Hematopoietic multipotent progenitor cell treated with erythropoietin and hydrocortisone succinate and interleukin-3 and kit ligand, for 4 days (in vitro differentiated cells): ENCODE measurements at places on chromosomes 5 and 9.
A peak's percentile ranks its signal among the peaks of the same experiment; 100 is the strongest.

- no peak for DNase-seq
Observed at GRCh38 chr9:87732756-87733155, 6.8 kb downstream of the CTSL start.

DNA sequence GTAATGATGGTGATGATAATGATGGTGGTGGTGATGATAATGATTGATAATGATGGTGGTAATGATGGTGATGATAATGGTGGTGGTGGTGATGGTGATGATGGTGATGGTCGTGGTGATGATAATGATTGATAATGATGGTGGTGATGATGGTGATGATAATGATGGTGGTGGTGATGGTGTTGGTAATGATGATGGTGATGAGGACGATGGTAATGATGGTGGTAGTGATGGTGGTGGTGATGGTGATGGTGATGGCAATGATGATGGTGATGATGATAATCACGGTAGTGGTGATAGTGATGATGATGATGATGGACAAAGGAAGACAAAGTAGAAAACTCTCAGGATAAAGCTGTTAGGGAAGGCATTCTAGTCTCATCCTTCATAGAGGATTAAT is 310.5 kb downstream of the MSX2 start:
- no peak for DNase-seq

GRCh38 chr5:157820593-157821252 is 38.2 kb downstream of the CLINT1 start:
- peak; percentile 87 for DNase-seq

DNA sequence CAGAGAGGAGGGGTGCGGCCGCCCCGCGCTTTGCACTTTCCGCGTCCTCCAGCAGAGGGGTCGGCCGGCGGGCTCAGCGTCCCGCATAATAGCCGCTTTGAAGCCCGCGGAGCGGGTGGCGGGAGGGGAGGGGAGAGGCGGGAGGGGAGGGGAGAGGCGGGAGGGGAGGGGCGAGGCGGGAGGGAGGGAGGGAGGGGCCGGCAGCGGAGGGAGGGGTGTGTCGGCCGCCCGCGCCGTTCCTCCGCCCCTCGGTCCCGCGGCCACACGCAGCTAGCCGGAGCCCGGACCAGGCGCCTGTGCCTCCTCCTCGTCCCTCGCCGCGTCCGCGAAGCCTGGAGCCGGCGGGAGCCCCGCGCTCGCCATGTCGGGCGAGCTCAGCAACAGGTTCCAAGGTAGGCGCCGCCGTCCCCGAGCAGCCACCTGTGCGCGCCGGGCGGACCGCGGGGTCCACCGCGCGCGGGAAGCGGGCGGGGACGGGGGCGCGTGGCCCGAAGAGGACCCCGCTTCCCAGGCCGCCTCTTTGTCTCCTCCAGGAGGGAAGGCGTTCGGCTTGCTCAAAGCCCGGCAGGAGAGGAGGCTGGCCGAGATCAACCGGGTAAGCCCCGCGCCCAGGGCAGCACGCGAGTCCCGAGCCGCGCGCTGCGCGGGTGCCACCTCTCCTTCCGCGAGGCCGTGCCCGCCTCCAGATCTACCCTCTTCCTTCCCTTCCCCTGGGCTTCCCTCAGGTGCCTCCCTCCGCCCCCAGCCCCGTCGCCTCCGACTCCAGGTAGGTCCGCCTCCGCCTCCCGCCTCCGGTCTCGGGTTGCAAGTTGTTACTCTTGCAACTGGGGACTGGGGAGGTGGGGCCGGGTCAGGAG is at the start of gene AIF1L:
Gene AIF1L, plus strand, starts transcription at position 263 of the 857 bp plus-strand sequence. Its CDS starts 99 bp downstream, at position 362.
- DNase-seq, result peak; percentile 27

DNA sequence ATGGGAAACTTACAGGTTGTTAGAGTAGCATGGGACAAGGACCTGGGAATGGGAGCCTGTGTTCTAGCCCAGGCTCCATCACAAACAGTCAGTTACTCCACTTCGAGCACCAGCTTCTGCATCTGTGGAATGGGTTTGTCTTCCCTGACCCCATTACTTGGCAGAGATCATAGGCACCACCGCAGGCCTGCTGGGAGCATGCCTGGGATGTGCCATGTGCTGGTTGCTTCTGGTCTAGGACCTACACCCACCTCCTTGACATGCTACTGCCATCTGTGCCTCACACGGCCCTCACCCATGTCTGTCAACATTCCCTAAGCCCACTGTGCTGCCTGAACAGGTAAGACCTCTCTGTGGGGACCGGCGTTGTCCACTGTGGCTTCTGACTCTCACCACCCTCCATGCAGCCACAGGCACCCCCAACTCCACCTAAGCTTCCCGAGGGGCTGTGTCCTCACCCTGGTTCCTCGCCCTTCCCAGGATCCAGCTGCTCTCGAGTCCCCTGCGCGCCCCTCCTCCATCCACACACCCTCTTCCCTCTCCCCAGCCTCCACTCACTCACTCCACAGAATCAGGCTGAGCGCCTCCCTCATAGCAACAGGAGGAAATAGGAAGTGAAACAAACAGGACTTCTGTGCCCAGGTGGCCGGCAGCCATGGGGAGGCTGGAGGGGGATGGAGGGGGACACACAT is 85.9 kb upstream of the FAM120A start:
- DNase-seq, result no peak

- no peak for DNase-seq
Observed at GRCh38 chr5:59003124-59003523, 420.2 kb downstream of the RAB3C start.

- peak; percentile 25 for DNase-seq
Observed at GRCh38 chr9:132242621-132243155, 80.8 kb downstream of the NTNG2 start.

GRCh38 chr5:119275601-119276173 is 80.1 kb upstream of the TNFAIP8 start:
- peak; percentile 56 for DNase-seq

DNA sequence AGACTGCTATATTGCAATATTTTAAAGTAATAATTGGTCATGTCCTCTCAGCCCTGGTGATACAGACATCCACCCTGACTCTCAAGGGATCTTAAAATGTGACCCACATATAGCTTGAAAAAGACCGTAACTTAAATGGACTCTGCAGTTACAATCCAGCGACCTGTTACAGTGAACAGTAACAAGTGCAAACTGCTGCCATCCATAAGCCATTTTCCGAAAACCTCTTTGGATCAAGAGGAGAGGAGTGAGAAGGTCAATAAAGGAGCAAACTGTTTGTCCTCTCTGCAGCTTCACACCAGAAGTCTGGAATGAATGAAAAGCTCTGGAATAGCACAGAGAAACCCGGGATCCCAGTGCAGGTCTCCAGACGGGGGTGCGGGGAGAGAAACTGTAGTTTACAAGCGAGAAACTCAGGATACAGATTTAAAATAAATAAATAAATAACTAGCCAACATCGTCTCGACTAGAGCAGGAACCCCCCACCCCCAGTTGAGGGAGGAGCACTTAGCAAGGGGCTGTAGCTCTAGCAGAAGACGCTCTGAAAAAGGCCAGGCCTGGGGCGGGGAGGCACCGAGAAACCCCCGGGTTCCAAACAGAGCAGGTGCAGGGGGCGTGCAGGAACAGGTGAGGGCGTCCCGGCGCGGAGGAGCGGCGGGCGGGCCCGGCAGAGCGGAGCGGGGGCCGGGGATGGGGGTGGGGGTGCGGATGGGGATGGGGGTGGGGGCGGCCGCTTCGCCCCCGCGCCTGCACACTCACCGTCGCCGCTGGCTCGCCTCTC is 572 bp downstream of the ZDHHC21 start:
- peak; percentile 48 for DNase-seq

DNA sequence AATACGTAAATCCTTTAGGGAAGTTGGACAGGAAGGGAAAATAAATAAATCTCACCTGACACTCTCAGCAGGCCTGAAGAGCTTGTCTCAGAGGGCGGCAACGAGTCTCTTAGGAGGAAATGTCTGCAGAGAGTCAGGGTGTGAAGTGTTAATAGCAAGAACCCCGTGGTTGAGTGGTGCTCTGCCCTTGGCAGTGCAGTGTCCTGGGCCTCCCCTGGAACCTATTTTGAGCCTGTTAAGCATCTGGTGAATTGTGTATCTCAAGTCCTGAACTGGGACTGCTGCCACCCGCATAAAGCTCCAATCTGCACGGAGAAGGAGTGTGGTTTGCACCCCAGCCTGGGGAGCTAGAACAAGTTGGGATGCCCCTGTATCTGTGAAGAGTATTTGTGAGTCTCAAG is 211.8 kb downstream of the GOLPH3 start:
- no peak for DNase-seq

GRCh38 chr5:4881366-4882002 is 258.6 kb upstream of the ADAMTS16 start:
- DNase-seq, result no peak

DNA sequence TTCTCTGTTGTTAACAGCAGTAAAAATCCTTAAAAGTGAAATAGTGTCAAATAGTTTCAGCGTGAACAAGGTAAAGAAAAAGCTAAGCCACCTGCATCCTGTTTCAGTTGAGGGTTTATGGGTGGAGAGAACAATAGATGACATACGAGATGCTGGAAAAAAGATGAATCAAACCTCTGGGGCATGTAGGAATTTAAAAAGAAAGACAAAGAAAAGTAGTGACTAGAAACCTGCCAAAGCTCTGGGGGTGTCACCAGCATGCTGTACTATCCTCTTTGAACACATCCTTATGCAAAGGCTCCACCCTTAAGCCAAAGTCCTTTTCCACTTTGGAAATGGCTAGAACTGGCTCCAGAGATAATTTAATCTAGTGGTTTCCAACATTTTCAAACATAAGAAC is 22.2 kb downstream of the SCAI start:
- DNase-seq, result peak; percentile 34

- no peak for DNase-seq
Observed at GRCh38 chr5:34740389-34740806, 84.3 kb downstream of the RAI14 start.

DNA sequence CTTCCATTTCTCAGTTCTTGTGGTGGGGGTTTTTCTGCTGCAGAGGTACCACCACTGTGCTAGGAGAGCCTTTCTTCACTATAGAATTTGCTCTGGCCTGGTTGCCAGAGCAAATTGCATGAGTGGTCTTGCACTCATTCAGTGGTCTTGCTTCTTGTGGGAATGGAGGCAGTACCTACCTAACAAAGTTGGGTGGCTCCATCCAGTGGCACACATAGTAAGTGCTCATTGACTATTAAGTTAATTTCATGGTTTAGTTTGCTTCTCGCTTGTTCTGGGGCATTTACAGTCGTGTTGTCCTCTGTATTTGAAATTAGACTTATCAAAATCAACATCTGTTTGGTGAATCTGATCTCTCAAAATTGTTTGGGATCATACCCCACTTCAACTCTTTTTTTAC is 23.0 kb downstream of the SLC28A3 start:
- DNase-seq, result no peak

- DNase-seq, result peak; percentile 4
Observed at GRCh38 chr5:136729901-136730355, 364.6 kb upstream of the TRPC7 start.

DNA sequence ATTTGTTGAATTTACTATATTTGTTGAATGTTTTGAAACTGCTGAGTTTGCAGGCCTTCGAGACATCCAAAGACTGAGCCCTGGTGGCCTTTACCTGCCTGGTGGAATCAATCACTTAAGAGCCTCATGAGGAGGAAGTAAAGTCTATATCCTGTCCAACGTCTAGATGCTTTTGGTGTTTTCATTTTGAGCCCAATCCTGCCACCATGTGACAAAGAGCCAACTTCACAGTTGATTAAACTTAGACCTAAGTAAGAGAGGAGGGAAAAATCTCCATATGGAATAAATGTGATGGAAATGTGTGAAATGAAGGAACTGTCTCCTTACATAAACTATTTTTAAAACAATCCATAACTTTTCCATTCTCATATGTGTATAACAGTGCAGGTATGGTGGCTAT is 220.1 kb downstream of the PRR16 start:
- DNase-seq, result peak; percentile 34

DNA sequence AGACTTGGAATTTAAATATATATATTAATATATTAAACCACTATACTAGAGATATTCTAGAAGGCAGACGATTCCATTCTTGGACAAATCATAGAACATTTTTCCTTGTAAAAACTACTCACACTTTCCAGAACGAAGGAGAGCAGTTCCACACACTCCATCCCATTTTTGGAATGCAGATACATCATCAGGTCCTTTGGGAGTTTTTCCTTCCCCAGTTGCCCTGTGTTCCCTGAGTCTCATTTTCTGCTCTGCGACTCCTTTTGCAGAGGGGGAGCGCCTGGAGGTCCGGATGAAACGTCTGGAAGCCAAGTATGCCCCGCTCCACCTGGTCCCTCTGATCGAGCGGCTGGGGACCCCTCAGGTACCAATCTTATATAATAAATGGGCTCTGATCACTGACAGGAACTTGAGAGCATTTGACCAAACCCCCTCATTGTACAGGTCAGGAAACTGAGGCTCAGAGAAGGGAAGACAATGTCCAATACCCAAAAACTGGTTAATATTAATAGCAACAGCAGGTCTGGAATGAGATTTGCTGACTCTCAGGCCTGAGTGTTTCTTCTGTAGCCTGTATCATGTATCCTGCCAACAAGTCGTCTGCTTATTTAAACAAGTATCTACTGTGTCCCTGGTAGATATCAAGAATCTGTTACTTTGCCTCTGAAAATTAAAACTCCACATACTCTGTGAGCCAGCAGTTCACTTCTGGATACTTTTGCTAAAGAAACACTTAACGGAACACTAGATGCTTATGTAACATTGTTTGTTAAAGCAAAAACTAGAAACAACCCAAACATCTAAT is 76.8 kb upstream of the NIPAL4 start:
- DNase-seq, result no peak

- DNase-seq, result no peak
Observed at GRCh38 chr9:89714321-89714720, 109.5 kb downstream of the GADD45G start.

DNA sequence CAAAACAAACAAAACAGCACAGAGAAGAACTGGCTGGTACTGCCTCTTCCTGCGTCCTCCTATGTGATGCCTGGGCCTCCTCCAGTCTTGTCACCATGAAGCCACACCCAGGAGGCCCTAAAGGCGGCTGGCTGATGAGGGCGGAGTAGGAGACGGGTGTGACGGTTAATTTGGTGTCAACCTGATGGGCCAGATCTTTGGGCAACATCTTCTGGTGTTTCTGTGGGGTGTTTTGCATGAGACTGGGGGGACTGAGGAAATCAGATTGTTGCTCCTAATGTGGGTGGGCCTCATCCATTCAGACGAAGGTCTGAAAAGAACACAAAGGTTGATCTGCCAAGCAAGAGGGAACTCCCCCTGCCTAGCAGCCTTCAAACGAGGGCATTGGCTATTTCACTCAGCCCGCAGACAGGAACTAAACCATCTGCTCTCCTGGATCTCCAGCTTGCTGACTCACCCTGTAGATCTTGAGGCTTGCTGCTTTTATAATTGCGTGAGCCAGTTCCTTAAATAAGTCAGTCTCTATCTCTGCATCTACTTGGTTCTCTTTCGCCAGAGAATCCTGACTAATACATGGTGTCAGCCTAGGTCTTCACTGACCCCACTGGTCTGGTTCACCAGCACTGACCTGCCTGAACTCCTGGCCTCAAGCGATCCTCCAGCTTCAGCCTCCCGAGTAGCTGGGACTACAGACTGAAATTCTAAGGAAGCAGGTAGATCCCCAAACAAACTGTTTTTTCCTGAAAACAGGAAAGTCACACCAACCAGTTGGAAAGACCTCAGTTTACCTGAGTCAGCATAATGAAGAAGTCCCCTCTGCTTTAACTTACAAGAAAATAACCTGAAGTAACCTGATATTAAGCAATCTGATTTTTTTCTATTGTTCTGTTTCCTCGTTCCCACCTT is 12.8 kb upstream of the ZFP62 start:
- DNase-seq, result peak; percentile 91
